Renal cortex interstitium (tissue), 15 donors: ENCODE measurements at places on chromosomes 12 and 14.

DNA sequence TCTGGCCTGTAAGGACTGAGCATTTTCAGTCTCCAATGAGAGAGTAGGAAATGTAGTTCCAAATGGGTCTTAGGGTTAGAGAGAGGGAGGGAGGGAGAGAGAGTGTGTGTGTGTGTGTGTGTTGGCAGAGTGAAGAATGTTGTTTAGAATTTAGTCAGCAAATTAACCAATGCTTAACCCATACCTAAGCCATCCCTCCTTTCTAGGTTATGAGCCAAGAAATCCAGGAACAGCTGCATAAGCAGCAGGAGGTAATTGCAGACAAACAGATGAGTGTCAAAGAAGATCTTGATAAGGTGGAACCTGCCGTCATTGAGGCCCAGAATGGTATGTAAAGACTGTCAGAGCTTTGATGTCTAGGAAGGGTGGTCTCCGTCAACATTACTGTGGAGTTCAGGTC is 56.9 kb downstream of the HSP90AA1 start:
- no peak for DNase-seq

- no peak for DNase-seq
Observed at GRCh38 chr12:23898121-23898520, 51.3 kb downstream of the SOX5 start.

DNA sequence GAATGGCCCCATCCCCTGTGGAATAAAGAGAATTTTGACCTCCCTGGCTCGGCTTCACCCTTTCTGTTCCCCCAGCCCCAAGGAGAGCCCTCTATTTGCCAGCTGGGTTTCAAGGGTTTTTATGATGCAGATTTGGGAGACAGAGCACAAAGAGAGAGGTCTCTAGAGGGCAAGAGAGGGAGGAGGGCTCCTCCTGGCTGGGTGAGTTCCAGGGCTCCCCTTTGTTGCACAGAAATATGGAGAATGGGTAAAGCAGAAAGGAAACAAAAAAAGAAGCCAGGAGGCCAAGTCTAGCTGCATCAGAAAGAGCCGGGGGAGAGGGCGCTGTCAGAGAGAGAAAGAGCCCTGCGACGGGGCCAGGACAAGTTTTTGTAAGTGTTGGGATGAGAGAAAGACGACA is 319.6 kb upstream of the RTL1 start:
- DNase-seq, result no peak

- no peak for DNase-seq
Observed at GRCh38 chr12:6069437-6070093, 54.9 kb downstream of the VWF start.

- no peak for DNase-seq
Observed at GRCh38 chr14:90554341-90554740, 157.5 kb downstream of the CALM1 start.

GRCh38 chr14:66650491-66650911 is 142.6 kb downstream of the GPHN start:
- no peak for DNase-seq

DNA sequence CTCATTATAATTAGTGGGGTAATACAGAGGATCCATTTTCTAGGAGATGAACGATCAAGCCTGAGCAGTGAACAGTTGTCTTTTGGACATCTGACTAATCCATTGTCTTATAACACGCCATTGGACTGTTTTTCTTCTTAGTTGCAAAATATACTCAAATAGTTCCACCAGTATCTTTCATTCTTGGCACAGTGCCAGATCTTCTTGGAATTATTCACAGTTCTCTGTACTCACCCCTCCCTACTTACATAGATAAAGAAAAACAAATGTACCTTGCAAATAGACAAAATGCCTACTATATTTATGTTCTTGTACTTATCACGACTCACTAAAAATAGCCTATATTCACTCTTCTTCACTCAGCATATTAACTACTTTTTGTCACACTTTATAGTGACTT is 3.8 kb downstream of the CBLN3 start:
- DNase-seq, result no peak
